Pulmonary artery endothelial cell (primary cell): ENCODE measurements at places on chromosomes 6 and 20. TPM values are rescaled to one million over a fixed set of nuclear protein-coding genes. Genes with fewer than 3 reads are reported as not detected.

GRCh38 chr20:21707999-21708737 is 2.7 kb downstream of the PAX1 start:
- no peak for DNase-seq

- no peak for DNase-seq
Measured at GRCh38 chr20:52127309-52127708, 64.3 kb downstream of the ZFP64 start.

KHDC1 gene
- 0.59 and 0.81 TPM in 2 replicates for total RNA-seq

GRCh38 chr20:10074513-10074912 is 39.7 kb downstream of the ANKEF1 start:
- peak; percentile 51 for DNase-seq

DNA sequence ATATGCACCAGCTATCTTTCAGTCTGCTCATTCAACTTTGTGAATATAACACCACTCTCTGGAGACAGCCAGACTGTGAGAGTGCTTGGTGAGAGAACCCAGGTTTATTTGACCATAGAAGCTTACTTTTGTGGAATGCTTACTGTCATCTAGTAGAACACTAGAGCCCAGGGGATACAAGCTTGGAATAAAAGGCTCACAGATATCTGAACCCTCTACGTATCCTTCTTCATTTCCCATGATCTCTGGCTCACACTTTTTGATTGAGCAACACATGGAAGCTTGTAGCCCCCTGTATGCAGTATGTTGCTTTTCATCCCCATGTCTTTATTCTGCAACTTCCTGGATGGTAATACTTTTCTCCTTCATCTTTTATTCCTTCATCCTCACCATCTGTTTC is 835.3 kb upstream of the CITED2 start:
- no peak for DNase-seq

DNA sequence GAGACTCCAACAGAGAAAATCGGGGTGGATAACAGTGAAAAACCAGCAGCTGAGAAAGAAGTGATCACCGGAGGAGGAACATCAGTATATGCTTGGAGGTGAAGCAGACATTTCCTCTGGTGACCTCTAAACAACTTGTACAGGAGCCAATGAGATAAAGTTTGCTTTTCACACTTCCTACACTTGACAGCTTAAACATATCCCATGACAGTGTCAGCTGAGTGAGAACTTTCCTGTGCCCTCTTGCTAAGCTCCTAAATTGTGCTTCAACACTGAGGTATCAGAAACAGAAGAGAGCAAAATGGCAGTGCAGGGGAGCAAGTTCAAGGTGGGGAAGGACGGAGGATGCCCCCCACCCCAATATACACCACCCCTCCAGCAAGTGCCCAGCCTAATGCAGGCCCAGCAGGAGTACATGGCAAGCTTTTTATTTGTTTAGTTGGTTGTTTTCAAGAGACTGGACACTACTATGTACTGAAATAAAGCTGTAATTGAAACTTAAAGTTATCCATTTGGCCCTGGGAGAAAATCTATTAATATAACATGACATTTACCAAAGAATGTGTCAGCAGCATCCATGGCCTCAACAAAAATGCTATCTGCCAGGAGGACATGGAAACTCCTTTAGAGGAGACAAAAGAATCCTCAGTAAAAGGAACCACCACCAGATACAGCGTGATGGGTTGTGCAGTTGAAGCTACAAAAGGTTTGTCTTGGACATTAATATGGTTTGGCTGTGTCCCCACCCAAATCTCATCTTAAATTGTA is 540.2 kb downstream of the PRKN start:
- DNase-seq = no peak

DNA sequence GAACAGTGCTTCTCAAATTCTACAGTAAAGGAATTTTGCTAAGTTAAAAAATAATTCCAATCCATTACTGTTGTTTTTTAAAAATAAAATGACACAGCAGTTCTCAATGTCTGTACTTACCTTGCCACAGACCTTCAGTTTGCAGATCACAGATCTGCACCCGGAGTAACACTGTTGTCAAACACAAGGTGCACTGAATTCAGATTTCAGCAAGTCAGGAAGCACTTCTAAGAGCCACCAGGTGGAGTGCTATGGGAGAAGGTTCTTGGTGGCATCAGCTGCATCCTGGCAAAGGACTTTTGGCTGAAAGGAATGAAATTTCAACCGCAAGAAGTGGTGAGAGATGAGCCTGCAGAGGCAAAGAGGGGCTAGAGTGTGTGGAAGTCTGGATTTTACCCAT is 17.4 kb downstream of the RSPH4A start:
- DNase-seq = no peak

LHFPL5 gene
- not detected in 2 replicates for total RNA-seq

DNA sequence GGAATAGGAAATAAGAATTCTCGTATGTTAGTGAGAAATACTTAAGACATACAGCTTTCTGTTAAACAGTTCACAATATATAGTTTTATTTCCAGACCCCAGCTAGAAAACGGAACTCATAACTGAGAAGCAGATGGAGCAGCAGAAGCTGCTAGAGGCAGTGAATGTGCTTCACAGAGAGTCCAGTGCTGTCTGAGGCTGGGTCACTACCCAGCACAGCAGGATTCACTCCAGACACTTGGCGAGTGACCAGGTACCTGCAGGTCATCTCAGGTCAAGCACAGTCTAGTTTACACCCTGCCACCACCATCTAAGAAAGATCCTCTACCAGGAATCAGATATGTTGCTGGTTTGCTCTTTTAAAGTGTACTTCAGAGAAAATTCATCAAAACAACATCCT is 243.1 kb upstream of the RAB32 start:
- no peak for DNase-seq

- DNase-seq = no peak
Measured at GRCh38 chr6:109096208-109096607, 901 bp downstream of the CEP57L1 start.

STAU1 gene
- 58.8 and 63.0 TPM in 2 replicates for total RNA-seq

LINC00237 gene
- total RNA-seq = not detected in 2 replicates

DNA sequence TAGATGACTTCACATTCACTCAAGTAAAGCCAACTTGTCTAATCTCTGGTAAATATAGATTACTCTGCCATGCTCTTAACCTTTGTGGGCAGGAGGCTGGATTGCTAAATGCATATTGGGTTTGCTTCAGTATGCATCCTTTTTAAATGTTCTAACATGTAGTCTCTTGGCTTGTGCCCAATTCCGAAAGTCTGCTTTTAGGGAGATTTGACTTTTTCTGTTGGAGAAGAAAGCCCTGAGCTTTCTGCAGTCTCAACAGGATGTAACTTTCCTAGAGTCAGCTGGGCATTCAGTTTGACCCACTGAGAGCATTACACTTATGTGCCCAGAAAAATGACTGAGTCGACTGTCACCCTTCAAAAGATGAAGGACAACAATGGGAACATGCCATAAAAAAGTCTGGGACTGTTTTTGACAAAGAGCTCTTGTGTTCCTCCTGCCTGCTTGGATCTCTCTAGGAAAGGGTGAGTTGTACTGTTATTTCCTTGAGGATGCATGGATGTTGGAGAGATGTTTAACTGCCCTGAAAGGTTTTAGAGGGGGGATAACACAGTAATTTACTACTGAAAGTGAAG is 299.4 kb downstream of the ZFAND3 start:
- no peak for DNase-seq

GRCh38 chr6:85085875-85086274 is 321.5 kb upstream of the TBX18 start:
- no peak for DNase-seq

GRCh38 chr20:36825385-36826104 is 50.4 kb upstream of the TLDC2 start:
- DNase-seq = no peak

DNA sequence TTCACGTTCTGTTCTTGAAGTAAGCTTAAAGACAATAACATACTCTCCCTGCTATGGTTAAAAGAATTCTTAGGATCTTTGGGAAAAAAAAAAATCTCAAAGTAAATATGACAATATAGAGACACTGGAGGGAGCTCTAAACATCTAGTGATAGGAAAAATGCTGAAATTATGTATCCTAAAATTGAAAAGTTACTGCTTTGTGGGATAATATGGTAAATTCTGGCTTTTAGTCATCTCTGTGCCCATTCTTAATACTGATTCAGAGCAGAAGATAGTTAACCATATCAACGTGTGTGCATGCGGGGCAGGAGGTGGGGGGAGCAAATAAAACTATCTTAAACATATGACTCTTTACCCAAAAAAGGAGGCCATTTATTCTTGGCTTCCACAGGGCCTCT is 165.4 kb downstream of the GMPR start:
- no peak for DNase-seq

- no peak for DNase-seq
Measured at GRCh38 chr6:167420858-167421766, 96.2 kb downstream of the TTLL2 start.

VTA1 gene
- total RNA-seq = 54.5 and 61.7 TPM in 2 replicates

EPPIN gene
- not detected in 2 replicates for total RNA-seq

MCCD1 gene
- not detected in 2 replicates for total RNA-seq

DNA sequence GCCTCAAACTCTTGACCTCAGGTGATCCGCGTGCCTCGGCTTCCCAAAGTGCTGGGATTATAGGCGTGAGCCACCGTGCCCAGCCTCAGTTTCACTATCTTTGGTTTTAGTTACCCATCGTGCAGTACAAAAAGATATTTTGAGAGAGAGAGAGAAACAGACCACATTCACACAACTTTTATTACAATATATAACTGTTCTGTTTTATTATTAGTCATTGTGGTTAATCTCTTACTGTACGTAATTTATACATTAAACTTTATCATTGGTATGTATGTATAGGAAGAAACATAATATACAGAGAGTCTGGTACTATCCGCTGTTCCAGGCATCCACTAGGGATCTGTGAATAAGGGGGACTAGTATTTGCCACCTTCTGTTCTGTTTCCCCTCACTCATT is 29.4 kb upstream of the TAF8 start:
- no peak for DNase-seq

DNA sequence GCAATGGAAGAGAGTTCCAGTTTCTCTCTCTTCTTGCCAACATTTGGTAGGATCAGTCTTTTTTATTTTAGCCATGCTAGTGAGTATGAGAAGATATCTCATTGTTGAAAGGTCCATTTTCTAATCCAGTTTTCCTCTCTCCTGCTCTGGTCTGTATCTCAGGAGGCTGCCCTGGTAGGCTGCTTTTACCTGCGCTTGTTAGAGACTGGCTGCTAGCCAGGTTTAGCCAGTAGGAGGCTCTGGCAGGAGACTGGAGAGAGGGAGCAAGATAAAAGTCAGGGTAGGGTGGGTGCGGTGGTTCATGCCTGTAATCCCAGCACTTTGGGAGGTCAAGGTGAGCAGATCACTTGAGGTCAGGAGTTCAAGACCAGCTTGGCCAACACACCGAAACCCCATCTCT is 68.6 kb upstream of the FOXP4 start:
- no peak for DNase-seq

GRCh38 chr6:148761527-148762011 is 14.7 kb downstream of the UST start:
- no peak for DNase-seq

GRCh38 chr20:44405257-44405656 is 49.8 kb downstream of the HNF4A start:
- DNase-seq = no peak

ME1 gene
- total RNA-seq = 12.7 and 16.1 TPM in 2 replicates

KCNB1 gene
- under 0.01 TPM in 1 of 2 replicates, not detected in the other for total RNA-seq

- no peak for DNase-seq
Measured at GRCh38 chr20:48782053-48782452, 45.7 kb downstream of the PREX1 start.

- no peak for DNase-seq
Measured at GRCh38 chr6:24969343-24969860, 33.6 kb upstream of the RIPOR2 start.

TBXT gene
- total RNA-seq = not detected in 2 replicates

GPSM3 gene
- total RNA-seq = 6.0 and 7.1 TPM in 2 replicates

DNA sequence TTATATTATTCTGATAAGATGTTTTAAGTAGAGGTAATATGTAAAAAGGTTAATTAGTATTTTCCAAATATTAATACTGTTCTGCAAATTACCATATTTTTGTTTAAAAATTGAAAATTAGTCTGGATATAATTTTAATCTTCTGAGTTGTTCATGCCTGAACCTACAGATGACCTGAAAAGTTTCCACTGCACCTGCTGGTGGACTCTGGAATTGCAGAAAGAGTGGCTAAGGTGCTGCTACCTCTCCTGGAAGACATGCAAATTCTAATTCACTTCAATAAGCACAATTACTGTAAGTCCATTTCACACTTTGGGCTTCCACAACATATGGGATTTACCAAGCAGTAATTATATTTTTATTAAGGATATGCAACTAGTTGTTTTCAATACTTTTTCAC is 77.7 kb upstream of the OLIG3 start:
- no peak for DNase-seq

PBOV1 gene
- total RNA-seq = not detected in 2 replicates

- DNase-seq = no peak
Measured at GRCh38 chr6:70413992-70414494, 735 bp downstream of the FAM135A start.

DNA sequence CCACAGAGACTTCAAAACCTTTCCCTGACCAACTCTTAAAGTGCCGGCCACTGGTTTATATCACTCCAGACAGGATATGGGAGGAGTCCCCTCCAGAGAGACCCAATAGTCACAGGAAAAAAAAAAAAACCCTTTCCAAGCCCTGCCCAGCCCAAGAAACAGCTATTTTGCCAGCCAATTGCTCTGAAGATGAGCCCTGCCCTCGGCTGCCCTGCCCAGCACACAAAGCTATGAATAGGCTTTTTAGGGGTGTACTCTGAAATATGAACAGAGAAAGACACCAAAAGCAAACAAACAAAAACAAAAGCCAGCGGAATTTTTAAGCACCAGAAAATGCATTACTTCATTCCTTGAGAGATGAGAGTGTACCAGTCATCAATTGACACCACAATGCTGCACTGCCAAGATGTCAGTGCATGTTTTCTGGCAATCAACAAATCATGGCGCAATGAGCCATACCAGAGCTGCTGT is 275.1 kb downstream of the C6orf118 start:
- DNase-seq = no peak

AIF1 gene
- not detected in 2 replicates for total RNA-seq

OTOR gene
- total RNA-seq = not detected in 2 replicates

LY6G6D gene
- not detected in 2 replicates for total RNA-seq

DNA sequence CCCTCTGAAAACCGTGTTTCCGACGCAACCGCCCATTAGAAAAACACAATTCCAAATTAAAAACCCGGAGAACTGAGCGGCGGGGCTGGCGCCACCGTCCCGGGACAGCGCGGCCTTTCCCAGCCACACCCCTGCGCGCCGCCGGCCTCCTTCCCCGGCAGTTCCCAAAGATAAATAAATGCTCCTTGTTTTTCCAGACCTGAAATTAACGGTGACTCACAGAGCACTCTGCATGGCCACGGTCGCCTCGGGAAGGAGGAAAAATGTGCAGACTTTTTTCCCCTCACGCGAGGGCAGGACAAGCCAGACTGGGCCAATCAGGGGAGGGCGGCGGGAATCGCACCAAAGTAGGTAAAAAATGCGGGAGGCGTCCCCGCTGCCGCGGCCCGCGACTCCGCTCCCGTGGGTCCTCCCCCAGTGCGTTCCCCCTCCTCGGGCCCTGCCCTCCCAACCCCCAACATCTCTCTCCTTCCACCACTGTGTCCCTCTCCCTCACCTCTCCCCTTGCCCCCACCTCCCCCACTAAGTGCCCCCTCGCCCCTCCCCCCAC is 828 bp upstream of the DSTN start:
- peak; percentile 91 for DNase-seq

GRCh38 chr20:53990768-53991450 is 79.5 kb downstream of the BCAS1 start:
- DNase-seq = no peak
